GM20000 (cell line): ENCODE measurements at places on chromosomes 7 and 10.

DNA sequence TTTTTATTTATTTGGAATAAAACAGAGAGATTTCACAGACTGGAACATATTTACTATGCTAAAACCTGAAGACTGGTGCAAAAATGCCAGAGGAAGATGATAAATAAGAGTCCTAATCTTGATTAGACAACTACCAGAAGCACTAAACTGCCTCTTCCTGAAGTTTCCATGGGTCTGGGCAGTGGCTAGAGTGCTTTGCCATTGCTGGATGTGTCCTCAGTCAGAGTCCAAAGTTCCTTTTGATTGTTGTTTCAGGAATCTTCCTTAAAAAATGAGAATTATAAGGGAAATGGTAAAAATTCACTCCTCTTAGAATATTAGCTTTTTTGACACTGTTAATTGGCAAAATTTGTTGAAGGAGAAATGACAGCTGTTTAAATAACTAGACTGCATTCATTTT lies 86.3 kb upstream of the AHR start:
- no peak for DNase-seq

GRCh38 chr10:95502377-95502776 lies 58.8 kb downstream of the SORBS1 start:
- no peak for DNase-seq

DNA sequence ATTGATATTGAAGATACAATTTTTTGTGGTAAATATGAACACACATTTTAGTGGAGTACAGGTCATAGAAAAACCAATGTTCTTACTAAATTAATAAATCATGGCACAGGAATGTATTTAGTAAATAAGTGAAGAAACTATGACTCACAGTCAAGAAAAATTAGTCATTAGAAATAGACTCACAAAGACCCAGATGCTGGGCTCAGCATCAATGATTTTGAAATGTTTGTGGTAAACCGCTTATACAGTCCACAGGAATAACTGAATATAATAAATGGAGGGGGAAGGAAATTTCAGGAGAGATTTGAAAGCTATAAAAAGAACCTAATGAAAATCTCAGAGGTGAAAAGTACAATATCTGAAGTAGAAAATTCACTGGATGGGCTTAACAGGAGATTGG lies 138.3 kb upstream of the ADCY1 start:
- DNase-seq = no peak

- DNase-seq = no peak
These were observed 112.1 kb upstream of the KLF6 start for GRCh38 chr10:3897156-3897555.

- no peak for DNase-seq
These were observed 27.4 kb downstream of the SCART1 start for GRCh38 chr10:133481086-133481643.

DNA sequence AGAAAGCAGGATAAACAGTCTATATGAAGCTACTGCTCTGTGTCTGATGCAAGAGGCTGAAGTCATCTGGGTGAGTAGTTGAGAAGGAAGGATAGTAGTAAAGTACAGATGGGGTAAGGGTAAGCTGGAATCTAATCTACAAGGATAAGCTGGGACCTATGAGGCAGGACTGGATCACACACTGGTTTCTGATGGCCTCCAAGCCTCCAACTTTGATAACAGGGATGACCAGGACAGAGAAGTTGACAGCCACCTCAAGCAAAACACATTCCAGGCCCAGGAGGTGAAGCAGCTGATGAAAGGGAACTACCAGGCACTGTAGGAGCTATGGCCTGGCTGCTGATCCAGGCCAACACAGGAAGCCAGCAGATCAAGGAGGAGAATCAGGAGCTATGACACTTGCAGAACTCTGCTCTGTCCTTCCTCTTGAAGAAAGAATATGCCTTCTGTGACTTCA lies 278.1 kb upstream of the TMEM229A start:
- DNase-seq = no peak

- DNase-seq = no peak
These were observed 181.2 kb upstream of the CTBP2 start for GRCh38 chr10:125341611-125342010.

DNA sequence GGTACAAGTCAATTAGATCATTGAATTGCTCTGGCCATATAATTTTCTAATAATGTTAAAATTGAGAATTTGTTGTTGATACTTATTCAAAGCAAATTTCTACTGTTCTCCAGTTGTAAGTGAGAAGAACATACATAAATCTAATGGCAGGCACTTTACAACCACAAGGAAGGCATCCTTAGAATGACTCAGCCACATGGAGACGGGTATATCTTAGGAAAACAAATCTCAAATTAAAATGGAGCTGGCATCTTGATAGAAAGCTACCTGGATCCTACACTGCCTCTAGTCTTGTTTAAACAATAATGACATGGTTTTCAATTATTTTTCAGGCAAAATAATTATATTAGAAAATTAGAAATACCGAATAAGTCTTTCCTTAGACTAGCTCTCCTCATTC lies 1183.7 kb upstream of the SORCS1 start:
- no peak for DNase-seq

GRCh38 chr7:64775289-64775688 lies 18.9 kb upstream of the ZNF138 start:
- no peak for DNase-seq

DNA sequence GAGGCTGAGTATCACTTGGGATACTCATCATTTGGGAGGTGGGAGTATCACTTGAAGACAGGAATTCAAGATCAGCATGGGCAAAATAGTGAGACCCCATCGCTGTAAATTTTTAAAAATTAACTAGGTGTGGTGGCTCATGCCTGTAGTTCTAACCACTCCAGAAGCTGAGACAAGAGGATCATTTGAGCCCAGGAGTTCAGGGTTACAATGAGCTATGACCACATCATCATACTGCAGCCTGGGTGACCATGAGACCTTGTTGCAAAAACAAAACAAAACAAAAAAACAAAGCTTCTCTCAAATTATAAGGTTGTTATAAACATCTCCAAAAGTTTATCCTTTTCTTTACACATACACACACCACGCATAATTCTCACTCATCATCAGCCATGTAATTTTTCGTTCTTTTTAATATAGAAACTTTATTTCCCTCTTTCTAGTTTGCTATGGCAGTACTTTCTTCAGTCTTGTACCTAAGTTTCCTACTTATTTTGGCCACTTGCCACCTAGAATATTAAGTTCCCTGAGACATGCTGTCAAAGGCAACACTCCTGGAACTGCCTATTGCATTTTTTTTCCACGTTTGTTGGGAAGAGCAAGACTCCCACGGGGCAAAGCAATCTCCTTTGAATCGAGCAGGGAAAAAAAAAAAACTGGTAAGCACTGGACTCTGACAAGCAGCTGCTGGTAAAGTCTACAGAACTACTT lies 37.1 kb downstream of the SKIDA1 start:
- no peak for DNase-seq

GRCh38 chr10:30027057-30028005 lies 32.1 kb downstream of the JCAD start:
- DNase-seq = peak; percentile 52

GRCh38 chr10:21015851-21016250 lies 118.7 kb upstream of the NEBL start:
- DNase-seq = no peak

GRCh38 chr10:99345350-99345749 lies 16.2 kb downstream of the CNNM1 start:
- DNase-seq = no peak

DNA sequence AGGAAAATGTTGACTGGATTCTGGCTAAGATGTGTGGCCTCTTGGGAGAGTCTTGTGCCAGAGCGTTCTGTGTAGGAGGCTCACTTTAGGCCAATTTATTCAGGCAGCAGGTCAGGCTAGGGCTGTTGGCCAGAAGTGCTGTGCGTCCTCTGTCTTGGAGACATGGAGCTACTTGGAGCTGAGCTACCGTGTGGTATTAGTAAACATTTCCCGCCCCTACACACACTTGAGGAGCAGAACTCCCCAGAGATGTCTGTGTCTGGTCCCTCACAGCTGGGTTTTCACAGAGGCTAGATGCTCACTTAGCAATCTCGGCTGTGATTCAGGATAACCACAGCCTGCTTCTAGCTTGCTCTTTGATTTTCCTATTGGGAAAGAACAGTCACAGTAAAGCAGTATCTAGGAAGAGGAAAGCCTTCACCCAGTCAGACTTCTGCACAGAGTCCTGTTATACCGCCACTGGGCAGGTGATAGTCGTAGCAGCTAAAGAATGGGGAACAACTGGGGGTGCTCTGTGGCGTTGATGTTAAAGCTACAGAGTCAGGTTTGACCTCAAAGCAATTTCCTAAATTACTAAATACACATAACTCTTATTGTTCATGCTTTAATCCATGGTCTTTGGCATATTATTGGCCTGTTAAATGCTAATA lies 86.7 kb downstream of the MDFIC start:
- no peak for DNase-seq

- no peak for DNase-seq
These were observed 150.3 kb downstream of the COL28A1 start for GRCh38 chr7:7385421-7385820.

GRCh38 chr10:116554628-116555027 lies 8.9 kb downstream of the PNLIP start:
- DNase-seq = no peak

DNA sequence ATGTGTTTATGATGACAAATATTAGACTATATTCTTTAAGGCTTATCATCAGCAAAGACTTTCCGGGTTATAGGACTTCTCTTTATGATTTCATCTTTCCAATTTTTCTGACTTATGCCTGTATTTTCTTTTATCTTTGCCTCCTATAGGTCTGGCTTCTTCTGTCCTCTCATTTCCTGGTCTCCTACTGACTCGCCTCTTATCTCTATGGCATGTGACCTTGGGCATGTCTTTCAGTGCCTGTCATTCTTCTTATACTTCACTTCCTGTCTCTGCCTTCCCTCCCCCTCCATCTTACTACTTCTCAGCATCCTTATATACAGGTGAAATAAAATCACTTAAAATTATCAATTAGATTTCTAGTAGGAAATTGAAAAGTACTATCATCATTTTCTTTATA lies 42.2 kb downstream of the PCDH15 start:
- no peak for DNase-seq

DNA sequence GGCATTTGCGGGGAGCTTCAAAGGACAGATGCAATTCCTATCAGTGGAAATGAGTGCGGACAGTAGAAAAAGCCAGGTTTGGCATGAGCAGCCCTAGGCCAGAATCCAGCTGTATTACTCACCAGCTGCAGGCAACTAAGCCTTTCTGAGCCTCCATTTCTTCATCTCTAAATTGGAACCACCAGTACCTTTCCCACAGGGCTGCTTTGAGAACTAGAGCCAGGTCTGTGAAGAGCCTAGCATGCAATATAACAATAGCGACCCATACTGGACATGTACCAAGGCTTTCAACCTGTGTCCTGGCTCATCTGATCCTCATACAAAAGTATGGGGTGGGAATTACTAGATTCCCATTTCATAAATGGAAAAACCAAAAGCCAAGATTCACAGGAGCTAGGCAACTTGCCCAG lies 101.0 kb downstream of the GSAP start:
- no peak for DNase-seq

GRCh38 chr10:70222340-70222794 lies 10.9 kb downstream of the PPA1 start:
- DNase-seq = no peak

- DNase-seq = peak; percentile 33
These were observed 45.4 kb upstream of the MBL2 start for GRCh38 chr10:52818019-52818418.

GRCh38 chr7:153934048-153934447 lies 118.2 kb upstream of the DPP6 start:
- no peak for DNase-seq

DNA sequence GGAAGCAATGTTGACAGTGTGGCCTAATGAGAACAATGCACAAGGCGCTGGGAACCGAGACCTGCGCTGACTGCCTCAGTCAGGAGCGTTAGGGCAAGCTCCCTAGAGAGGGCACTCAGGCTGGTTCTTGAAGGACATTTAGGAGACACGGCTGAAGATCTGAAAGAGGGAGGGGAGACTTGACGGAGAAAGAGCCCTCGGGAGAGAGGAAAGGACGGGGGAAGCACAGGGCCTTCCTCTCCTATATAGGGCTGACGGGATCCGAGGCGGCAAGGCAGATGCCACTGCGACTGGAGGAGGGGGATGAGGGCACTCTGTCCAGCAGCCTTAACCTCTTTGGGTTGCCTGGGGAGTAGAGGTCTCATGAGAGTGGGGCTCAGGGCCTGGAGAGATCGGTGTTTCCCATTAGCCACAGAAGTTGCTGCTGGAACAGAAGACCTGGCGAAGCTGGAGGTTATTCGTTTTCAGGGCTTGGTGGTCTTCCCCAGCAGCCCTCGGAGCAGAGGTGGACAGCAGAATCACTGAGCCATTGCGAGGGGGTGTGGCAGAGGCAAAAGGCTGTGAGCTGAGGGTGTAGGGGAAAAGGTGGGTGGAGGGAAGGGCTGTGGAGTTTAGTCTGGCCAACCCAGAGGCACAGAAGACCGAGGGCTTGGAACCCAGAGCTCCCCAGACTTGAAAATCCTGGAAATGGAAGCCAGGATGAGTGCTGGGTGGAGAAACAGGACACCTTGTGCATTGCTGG lies 36.0 kb downstream of the CLEC2L start:
- no peak for DNase-seq

DNA sequence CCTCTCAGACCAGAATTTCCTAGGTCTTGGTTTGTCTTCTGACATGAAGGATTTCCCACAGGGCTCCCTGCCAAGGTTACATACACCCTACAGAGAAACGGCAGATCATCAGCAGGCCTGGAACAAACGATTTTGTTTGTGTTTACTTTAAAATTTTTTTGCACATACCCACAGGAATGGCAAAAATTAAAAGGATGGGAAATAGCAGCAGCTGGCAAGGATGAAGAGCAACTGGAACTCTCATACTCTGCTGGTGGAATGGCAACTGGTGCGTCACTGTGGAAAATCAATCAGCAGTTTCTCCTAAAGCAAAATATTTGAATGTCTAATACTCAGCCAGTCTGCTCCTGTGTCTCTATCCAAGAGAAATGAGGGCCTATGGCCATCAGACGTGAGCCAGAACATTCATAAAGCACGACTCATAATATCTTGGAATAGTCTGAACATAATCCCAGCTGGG lies 6.5 kb downstream of the BAIAP2L1 start:
- DNase-seq = no peak

DNA sequence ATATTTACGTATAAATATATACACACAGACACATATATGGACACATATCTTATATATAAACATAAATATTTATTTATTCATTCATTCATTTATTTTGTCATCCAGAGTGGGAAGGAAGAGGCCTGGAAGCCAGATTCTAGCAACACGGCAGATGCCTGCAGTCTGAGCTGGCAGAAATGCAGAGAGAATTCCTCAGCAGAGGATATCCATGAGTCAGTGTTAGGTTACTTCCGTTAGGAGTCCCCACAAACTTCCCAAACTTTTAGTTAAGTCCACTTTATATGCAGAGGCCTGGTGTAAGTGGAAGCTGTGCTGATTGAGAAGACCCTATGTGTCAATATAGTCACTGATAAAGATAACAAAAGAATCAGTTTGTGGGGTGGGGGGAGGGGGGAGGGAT lies 89.6 kb downstream of the PPP1R17 start:
- no peak for DNase-seq

GRCh38 chr10:124578231-124579010 lies 116.8 kb downstream of the LHPP start:
- no peak for DNase-seq

DNA sequence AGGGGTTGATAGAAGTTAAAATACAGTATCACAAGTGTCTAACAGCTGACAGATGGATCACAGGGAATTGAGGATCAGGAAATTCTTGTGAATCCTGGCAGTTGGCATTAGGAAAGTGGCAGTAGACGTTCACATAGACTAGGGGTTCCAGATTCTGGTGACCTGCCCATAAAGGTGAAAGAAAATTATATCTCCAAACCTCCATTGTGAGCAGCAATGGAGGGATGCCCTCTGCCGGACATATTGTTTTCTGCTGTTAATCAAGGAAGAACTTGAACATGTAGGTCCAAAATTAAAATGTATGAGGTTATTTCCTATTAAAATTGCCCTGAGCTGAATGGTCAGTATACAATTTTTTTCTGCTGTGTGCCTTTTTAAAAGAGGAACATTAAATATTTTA lies 5.1 kb downstream of the NME8 start:
- DNase-seq = peak; percentile 27
